CD8-positive, alpha-beta memory T cell (primary cell): ENCODE measurements at places on chromosomes 6 and 20. TPM values are rescaled to one million over a fixed set of nuclear protein-coding genes. Genes with fewer than 3 reads are reported as not detected.

DNA sequence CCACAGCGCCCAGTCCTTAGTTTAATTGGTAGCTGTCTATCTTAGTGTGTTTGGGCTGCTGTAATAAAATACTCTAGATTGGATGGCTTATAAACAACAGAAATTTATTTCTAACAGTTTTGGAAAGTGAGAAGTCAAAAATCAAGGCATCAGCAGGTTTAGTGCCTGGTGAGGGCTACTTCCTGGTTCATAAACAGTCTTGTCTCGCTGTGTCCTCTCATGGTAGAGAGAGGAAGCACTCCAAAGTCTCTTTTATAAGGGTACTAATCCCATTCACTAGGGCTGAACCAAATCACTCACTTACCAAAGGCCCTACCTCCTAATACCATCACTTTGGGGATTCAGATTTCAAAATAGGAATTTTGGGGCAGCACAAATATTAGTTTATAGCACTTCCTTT is 336.9 kb upstream of the RSPO3 start:
- no peak for DNase-seq

CRNKL1 gene
- total RNA-seq: 28.6 TPM

GRCh38 chr6:87210979-87211378 is 55.6 kb downstream of the ZNF292 start:
- DNase-seq: no peak

RGL2 gene
- 22.9 TPM for total RNA-seq

GABRR1 gene
- total RNA-seq: not detected

DNA sequence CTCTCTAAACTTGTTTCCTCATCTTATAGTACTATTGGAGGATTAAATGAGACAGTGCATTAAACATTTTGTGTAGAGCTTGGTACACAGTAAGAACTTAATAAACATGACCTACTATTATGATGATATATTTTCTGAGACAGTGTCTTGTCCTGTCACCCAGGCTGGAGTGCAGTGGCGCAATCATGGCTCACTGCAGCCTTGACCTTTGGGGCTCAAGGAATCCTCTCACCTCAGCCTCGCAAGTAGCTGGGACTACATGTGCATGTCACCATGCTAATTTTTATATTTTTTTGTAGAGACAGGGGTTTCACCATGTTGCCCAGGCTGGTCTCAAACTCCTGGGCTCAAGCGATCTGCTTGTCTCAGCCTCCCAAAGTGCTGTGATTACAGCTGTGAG is 72.1 kb downstream of the LYRM4 start:
- DNase-seq: no peak
